ENCODE measurements at places on chromosomes 13 and 19. TPM values are rescaled to one million over a fixed set of nuclear protein-coding genes. Genes with fewer than 3 reads are reported as not detected.

GRCh38 chr19:41264581-41265394, 616 bp downstream of the HNRNPUL1 start:
- H3K36me3 ChIP-seq, result peaks cover 14% of the 10 kb centered on the region
- H3K27me3 ChIP-seq, result no peaks in the 10 kb centered on the region
- peak overlapping the region; percentile 100 for H3K27ac ChIP-seq

DNA sequence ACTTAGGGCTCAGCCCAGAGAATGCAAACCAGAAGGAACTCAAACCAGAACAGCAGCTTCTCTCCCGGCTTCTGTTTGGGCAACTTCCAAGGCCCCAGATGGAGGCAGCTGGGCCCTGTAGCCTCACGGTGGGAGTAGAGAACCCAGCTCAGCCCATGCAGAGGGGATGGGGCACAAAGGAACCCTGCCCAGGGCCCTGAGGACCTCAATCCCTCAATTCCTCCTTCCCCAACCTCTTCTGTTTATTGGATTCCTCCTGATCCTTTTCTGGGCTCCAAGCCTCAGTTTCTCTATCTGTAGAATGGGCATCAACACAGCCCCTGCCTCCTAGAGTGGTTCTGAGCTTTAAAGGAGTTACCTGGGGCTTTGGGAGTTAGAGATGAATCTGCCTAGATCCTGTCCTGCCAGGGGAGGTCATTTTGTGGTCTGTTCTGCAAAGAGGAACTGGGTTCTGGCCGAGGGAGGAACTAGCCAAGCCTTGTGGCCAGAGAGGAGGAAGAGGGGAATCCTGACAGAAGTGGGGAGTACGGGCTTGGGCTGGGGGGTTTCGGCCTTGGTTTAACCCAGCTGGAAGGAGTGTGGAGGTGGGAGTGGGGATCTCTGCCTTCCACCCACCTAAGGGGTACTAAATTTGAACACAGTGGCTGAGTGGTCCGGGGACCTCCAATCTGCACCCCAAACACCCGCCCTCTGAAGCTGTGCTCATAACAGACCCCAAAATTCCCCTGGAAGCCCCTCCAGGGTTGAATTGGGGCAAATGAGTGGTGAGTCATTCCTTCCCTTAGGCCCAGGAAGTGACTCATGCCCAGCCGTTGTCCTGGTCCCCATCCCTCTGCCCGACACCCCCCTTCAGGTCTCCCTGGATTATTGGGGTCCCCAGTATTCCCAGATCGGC, 2.7 kb downstream of the ADGRE5 start:
- H3K4me1 ChIP-seq, result peaks cover 31% of the 10 kb centered on the region
- H3K4me3 ChIP-seq, result no peak overlapping the region
- no peaks in the 10 kb centered on the region for H3K36me3 ChIP-seq
- DNase-seq, result no peak
- H3K27me3 ChIP-seq, result no peaks in the 10 kb centered on the region
- H3K27ac ChIP-seq, result peak overlapping the region; percentile 91

DNA sequence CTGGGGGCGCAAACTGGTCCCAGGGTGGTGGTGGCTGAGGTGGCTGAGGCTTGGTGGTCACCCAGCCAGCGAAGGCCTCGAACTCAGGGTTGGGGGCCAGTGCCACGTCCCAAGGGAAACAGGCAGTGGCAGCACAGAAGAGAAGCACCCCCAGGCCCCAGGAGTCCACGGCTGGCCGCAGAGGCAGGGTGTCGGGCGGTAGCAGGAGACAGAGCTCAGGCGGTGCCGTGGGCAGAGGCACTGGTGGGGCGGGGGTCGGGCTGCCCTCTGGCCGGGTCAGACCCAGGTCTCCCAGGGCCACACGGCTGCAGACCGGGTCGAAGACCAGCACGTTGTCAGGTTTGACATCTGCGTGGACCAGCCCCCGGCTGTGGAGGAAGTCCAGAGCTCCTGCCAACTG, 4.2 kb upstream of the SBK2 start:
- H3K4me1 ChIP-seq, result peaks cover 12% of the 10 kb centered on the region
- H3K4me3 ChIP-seq, result no peak overlapping the region
- H3K36me3 ChIP-seq, result no peaks in the 10 kb centered on the region
- no peak for DNase-seq
- no peak overlapping the region for H3K27ac ChIP-seq

GRCh38 chr19:34676697-34677385, at the start of gene SCGB2B2:
SCGB2B2 (minus strand) TSS chr19:34677159; CDS start chr19:34594563, 82,596 bp downstream.
- no peak for DNase-seq
- peaks cover 40% of the 10 kb centered on the region for H3K36me3 ChIP-seq
- peak within 1 kb of the TSS; percentile 96 for H3K4me3 ChIP-seq
- peak within 1 kb of the TSS; percentile 99 for H3K27ac ChIP-seq

- peaks cover 10% of the 10 kb centered on the region for H3K4me1 ChIP-seq
- H3K27ac ChIP-seq, result no peak overlapping the region
- H3K4me3 ChIP-seq, result no peak overlapping the region
Observed at GRCh38 chr19:54133312-54133956, 4.1 kb upstream of the CNOT3 start.

GRCh38 chr13:73607489-73608156, 526.6 kb downstream of the KLF12 start:
- H3K36me3 ChIP-seq, result no peaks in the 10 kb centered on the region
- no peak overlapping the region for H3K27ac ChIP-seq
- no peak for DNase-seq
- H3K27me3 ChIP-seq, result no peaks in the 10 kb centered on the region
- H3K4me3 ChIP-seq, result no peak overlapping the region
- H3K4me1 ChIP-seq, result no peaks in the 10 kb centered on the region

- no peak overlapping the region for H3K27ac ChIP-seq
- H3K27me3 ChIP-seq, result no peaks in the 10 kb centered on the region
- no peaks in the 10 kb centered on the region for H3K36me3 ChIP-seq
- no peak for DNase-seq
- H3K4me3 ChIP-seq, result no peak overlapping the region
Observed at GRCh38 chr13:112748947-112749735, 59.3 kb downstream of the ATP11A start.

DNA sequence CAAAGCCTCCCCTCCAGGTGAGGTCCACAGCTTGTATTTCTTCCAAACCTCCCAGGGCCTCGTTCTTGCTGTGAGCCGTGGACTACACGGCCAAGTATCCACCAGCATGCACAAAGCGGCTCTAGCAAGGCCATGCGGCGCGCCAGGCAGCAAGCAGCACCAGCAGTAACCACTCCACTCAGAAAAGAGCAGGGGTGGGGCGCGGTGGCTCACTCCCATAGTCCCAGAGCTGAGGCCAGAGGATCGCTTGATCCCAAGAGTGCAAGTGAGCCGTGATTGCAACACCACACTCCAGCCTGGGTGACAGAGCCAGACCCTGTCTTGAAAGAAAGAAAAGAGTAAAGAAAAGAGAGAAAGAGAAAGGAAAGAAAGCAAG, 4.7 kb downstream of the CCDC8 start:
- peaks cover 58% of the 10 kb centered on the region for H3K4me1 ChIP-seq
- peak overlapping the region; percentile 53 for H3K27ac ChIP-seq
- peaks cover 3% of the 10 kb centered on the region for H3K27me3 ChIP-seq
- H3K36me3 ChIP-seq, result peaks cover 18% of the 10 kb centered on the region
- DNase-seq, result no peak

DNA sequence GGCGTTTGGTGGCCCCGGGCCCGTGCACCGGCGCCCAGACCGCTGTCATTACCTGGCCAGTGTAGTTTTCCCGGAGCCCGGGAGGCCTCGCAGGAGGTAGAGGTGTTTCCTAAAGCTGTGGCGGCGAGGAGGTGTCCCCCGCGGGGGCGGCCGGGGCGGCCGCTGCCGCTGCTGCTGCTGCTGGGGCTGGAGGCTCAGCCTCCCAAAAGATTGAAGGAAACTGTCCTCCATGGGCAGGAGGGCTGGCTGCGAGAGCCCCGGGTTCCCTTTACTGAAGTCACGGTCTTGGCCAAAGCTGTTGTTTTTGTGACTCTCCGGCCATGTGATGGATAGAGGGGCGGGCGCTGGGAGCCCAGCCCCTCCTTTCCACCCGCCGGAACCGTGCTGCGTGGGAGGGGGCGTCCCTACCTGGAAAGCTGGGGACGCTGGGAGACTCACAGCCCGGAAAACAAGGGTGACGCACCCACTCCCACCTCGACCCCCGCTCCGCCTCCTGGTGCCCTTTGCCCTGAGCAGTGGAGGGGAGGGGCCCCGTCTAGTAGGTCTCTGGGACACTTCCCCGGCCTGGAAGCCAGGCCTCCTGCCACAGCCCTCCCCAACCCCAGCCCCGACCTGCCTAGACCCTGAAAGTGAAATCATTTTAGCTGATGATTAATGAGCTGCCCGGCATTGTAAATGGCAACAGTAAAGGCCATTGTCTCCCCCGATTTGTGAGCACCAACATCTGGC, at the start of gene N4BP2L1:
Gene N4BP2L1, minus strand, starts transcription at position 279 of the 729 bp plus-strand sequence. Its CDS starts 48 bp downstream, at position 231.
- no peaks in the 10 kb centered on the region for H3K27me3 ChIP-seq
- peaks cover 25% of the 10 kb centered on the region for H3K36me3 ChIP-seq
- peak within 1 kb of the TSS; percentile 79 for H3K4me3 ChIP-seq
- peaks cover 21% of the 10 kb centered on the region for H3K4me1 ChIP-seq

GRCh38 chr13:60612593-60612992, 215.6 kb downstream of the TDRD3 start:
- H3K4me1 ChIP-seq, result no peaks in the 10 kb centered on the region
- DNase-seq, result no peak
- no peak overlapping the region for H3K4me3 ChIP-seq

DNA sequence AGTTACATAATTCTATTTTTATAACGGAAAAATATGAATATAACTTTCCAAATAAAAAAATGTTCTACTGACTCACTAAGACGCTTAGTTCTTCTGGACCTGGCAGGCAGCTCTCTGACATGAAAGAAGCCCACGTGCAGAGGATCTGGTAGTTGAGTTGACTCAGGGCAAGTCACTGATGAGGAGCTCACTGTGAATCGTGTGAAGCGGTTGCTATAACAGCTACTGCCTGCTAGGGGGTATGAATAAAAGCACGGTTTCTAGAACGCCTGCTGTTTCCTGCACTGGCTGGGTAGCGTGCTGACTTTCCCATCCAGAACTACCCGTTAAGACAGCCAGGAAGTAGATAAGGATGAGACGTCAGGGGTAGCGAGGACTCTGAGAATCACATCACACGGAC, 54.7 kb upstream of the WASF3 start:
- no peak overlapping the region for H3K4me3 ChIP-seq
- peaks cover 7% of the 10 kb centered on the region for H3K4me1 ChIP-seq
- DNase-seq, result no peak
- H3K36me3 ChIP-seq, result no peaks in the 10 kb centered on the region

GRCh38 chr13:36966404-36966803, 32.7 kb downstream of the ALG5 start:
- no peak overlapping the region for H3K27ac ChIP-seq
- H3K36me3 ChIP-seq, result peaks cover 35% of the 10 kb centered on the region
- H3K4me1 ChIP-seq, result no peaks in the 10 kb centered on the region
- H3K4me3 ChIP-seq, result no peak overlapping the region

GRCh38 chr13:51734786-51735185, 69.2 kb downstream of the DHRS12 start:
- no peaks in the 10 kb centered on the region for H3K27me3 ChIP-seq
- H3K4me1 ChIP-seq, result peaks cover 13% of the 10 kb centered on the region
- no peak for DNase-seq
- H3K4me3 ChIP-seq, result no peak overlapping the region
- H3K36me3 ChIP-seq, result peaks cover 21% of the 10 kb centered on the region
- H3K27ac ChIP-seq, result no peak overlapping the region

- no peaks in the 10 kb centered on the region for H3K4me1 ChIP-seq
- H3K4me3 ChIP-seq, result no peak overlapping the region
- DNase-seq, result no peak
- H3K36me3 ChIP-seq, result no peaks in the 10 kb centered on the region
Observed at GRCh38 chr13:71770710-71771109, 96.3 kb downstream of the DACH1 start.

- no peak overlapping the region for H3K27ac ChIP-seq
- H3K4me1 ChIP-seq, result peaks cover 9% of the 10 kb centered on the region
- no peak overlapping the region for H3K4me3 ChIP-seq
- DNase-seq, result peak; percentile 76
- H3K27me3 ChIP-seq, result no peaks in the 10 kb centered on the region
Observed at GRCh38 chr13:113457510-113457909, 4.2 kb upstream of the ADPRHL1 start.

DNA sequence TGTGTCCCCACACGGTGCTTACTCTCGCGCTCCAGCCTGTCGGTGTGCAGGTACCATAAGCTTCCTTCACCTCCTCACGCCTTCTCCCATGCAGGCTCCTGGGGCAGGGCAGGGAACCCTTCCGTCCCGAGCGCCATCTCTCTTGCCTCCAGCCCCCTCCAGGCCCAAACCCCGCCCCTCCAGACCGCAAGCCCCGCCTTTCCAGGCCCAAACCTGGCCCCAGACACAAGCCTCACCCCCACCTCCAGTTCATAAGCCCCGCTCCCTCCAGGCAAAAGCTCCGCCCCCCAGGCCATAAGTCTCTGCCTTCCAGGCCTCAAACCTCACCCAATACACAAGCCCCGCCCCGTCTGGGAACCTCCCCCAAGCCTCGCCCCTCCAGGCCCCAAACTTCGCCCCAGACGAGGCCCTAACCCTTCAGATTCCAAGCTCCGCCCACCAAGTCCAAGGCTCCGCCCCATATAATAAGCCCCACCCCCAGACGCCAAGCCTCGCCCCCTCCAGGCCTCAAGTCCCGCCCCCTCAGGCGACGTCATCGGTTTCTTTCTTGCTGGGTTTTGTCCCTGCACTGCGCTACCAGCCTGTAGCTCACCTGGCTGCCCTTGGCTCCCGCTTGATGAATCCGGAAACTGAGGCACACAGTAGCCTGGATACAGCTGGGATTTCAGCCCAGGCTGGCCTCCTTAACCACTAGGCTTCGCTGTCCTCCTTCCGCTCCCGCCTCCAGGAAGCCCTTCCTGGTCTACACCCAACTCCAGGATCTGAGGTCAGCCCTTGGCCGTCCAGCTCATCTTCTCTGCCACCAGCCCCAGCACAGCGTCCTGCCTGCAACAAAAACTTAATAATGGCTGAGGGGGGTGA, 16.1 kb downstream of the MKNK2 start:
- DNase-seq, result no peak
- no peak overlapping the region for H3K4me3 ChIP-seq
- peaks cover 5% of the 10 kb centered on the region for H3K36me3 ChIP-seq
- H3K27me3 ChIP-seq, result no peaks in the 10 kb centered on the region

DNA sequence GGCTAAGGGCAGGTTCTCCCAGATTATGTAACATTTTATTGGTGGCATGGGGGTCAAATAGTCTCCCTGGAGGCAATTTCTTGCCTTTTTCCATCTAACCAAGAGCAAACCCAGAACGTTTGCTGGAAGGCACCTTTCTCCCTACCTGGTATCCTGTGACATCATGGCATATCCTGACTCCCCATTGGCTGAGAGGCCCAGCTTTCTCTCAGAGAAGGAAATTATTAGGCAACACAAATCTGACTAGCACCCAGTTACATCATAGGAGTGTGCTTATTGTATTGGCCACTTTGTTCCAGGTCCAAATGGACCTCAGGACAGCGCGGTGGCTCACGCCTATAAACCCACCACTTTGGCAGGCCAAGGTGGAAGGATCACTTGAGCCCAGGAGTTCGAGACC, 13.0 kb downstream of the NTN5 start:
- peaks cover 19% of the 10 kb centered on the region for H3K4me1 ChIP-seq
- H3K4me3 ChIP-seq, result no peak overlapping the region
- no peak for DNase-seq
- no peaks in the 10 kb centered on the region for H3K36me3 ChIP-seq
- H3K27ac ChIP-seq, result no peak overlapping the region

The PNMA8B gene
- 2.5 TPM for total RNA-seq

The MCEMP1 gene
- total RNA-seq, result not detected

The VSIG10L gene
- total RNA-seq, result 3.5 TPM

The ADGRL1 gene
- 48.6 TPM for total RNA-seq

The OVOL3 gene
- total RNA-seq, result not detected

The RFX2 gene
- 4.5 TPM for total RNA-seq

The KIR2DL1 gene
- total RNA-seq, result not detected

The CLDN10 gene
- not detected for total RNA-seq

The WDR87 gene
- not detected for total RNA-seq

The ZNF441 gene
- total RNA-seq, result 6.6 TPM

The WDR88 gene
- total RNA-seq, result not detected
